ENCODE measurements at places on chromosomes 16 and 17. TPM values are rescaled to one million over a fixed set of nuclear protein-coding genes. Genes with fewer than 3 reads are reported as not detected.

TERB1 gene
- 0.06 TPM for total RNA-seq

AOC2 gene
- 0.69 TPM for total RNA-seq

KRTAP3-1 gene
- total RNA-seq = not detected

PLLP gene
- total RNA-seq = 1.6 TPM

TRAF4 gene
- total RNA-seq = 28.8 TPM

KRTAP2-3 gene
- total RNA-seq = not detected

DCAF7 gene
- total RNA-seq = 14.9 TPM

CCL13 gene
- total RNA-seq = not detected

AURKB gene
- total RNA-seq = 23.2 TPM

KDM6B gene
- total RNA-seq = 2.8 TPM

Measured in bladder microvascular endothelial cell (primary cell).